ENCODE measurements at places on chromosomes 4 and X. TPM values are rescaled to one million over a fixed set of nuclear protein-coding genes. Genes with fewer than 3 reads are reported as not detected.

Gene MAGEA8
- not detected for total RNA-seq

Gene ATP1B4
- total RNA-seq = not detected

Gene H2BW2
- not detected for total RNA-seq

Gene ARMCX2
- not detected for total RNA-seq

Gene ATOH1
- not detected for total RNA-seq

- H3K4me3 ChIP-seq = no peak overlapping the region
- no peak for DNase-seq
- H3K36me3 ChIP-seq = no peaks in the 10 kb centered on the region
- no peaks in the 10 kb centered on the region for H3K27me3 ChIP-seq
- no peaks in the 10 kb centered on the region for H3K4me1 ChIP-seq
- no peak overlapping the region for H3K27ac ChIP-seq
Observed at GRCh38 chr4:145452447-145453162, 29.0 kb upstream of the SMAD1 start.

GRCh38 chr4:148955564-148956297 is 513.5 kb upstream of the NR3C2 start:
- no peaks in the 10 kb centered on the region for H3K27me3 ChIP-seq
- H3K27ac ChIP-seq = no peak overlapping the region
- no peaks in the 10 kb centered on the region for H3K4me1 ChIP-seq
- DNase-seq = no peak
- no peaks in the 10 kb centered on the region for H3K36me3 ChIP-seq
